ENCODE measurements at places on chromosomes 1 and 21.

- no peak for DNase-seq
Measured at GRCh38 chr1:240306673-240307072, 215.0 kb downstream of the FMN2 start.

DNA sequence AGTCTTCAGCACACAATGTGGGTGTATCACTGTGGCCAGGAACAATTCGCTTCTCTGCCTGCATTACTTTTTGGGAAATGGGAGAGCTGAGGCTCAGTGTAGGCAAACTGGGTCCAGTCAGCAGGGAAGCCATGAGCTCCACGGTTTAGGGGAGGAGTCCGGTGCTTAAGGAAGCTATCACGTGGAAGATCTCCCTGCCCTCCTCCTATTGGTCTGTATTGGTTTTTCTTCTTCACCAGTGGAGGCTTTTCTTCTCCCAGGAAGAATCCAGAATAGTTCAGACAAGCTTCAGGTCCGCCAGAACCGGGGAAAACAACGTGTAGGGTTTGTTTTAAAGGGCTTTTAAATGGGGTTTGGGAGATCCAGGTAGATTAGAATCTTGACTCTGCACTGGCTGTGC is 156.2 kb upstream of the CAMK1G start:
- no peak for DNase-seq

DNA sequence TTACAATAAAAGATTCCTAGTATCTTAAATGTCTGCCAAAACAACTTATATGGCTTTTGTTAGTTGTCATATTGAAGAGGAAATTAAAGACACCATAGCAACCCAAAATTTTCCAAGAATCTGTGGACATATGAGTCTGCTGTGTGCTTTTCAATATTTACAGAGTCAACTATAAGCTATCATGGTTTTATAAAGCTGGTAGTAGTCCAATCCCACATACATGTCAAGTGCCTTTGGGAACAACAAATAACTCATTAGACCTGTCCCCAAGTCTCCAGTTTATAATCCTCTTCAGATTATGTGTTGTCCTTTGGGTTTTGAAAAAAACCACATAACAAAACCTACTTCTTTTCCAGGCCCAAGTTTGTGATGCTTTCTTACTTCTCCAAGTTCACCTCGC is 293.8 kb upstream of the USP25 start:
- DNase-seq, result no peak

- DNase-seq, result no peak
Measured at GRCh38 chr1:180815188-180815587, 97.5 kb upstream of the KIAA1614 start.

DNA sequence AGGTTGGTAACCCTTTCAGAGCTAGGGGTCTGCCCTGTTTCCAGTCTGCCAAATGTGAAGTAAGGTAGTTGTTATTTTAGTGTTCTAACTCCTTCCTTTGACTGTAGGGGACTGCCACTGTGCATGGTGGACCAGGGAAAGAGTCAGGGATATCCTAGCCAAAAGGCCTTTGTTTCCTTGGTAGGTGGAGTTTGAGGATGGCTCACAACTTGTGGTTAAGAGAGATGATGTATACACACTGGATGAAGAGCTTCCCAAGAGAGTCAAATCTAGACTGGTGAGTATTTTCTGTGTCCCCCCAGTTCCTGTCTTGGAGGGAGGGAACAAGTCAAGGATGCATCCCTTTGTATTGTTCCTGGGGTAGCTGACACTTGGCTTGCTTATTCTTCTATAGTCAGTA is 3.5 kb upstream of the ST3GAL3 start:
- DNase-seq, result no peak

DNA sequence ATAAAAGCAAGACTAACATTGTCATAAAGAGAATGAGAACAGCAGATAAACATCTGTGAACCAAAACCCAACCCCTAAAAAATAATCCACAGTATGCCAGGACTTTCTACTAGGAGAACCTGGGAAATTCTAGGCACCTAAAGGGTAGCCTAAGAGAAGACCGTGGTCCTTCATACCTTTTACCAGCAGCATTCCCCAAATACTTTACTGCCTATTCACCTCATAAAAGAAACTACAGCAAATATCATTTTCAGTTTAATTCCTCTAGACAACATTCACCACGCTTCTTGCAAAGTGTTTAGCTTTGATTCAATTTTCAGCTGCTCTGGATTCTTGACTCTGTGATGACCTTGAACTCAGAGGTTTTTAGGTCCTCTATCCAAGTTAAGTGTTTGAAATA is 1180.7 kb upstream of the B3GALT2 start:
- DNase-seq, result no peak
